KG1 (cell line): ENCODE measurements at places on chromosomes 3 and 15.

- DNase-seq: no peak
These were observed 185.6 kb downstream of the OR4M2 start for GRCh38 chr15:22265970-22266369.

DNA sequence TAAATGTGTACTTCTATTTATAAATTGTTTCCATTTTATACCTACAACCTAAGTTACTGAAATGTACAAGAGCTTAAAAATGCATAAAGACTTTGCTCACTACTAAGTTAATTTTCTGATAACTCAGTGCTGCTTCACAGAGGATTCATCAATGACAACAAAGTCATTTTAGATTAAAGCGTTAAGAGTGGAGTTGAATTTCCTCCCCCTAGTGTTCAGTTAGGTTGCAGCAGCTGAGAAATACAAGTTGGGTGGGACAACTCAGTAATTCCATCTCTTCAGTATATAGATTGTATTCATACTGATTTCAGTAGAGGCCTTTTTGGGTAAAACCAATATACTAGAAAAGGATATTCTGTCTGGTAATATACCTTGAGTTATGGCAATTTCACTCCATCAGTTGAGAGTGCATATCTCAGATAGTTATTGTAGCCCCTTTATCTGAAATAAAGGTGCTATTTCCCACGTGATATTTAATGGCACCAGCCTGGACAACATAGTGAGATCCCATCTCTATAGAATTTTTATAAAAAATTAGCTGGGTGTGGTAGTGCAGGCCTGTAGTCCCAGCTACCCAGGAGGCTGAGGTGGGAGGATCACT lies 6.9 kb upstream of the RPL35A start:
- DNase-seq: no peak

DNA sequence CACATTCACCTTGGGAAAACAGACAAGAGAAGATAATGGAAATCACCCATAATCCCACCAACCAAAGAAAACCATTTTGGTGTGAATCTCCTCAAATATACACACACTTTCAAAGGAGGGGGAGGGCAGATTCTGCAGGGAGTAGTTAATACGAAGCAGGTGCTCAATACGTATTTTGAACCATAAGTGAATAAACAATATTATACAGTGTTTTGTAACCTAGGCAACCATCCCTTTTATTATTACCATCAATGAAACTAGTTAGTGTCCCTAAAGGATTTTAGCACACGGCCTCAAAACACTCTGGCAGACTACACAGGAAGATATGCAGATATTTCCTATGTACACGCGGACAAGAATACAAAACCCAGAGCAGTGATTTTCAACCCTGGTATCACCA lies 6.1 kb downstream of the OSBPL10 start:
- DNase-seq: no peak

GRCh38 chr3:149479621-149480325 lies 5.3 kb downstream of the TM4SF4 start:
- no peak for DNase-seq

DNA sequence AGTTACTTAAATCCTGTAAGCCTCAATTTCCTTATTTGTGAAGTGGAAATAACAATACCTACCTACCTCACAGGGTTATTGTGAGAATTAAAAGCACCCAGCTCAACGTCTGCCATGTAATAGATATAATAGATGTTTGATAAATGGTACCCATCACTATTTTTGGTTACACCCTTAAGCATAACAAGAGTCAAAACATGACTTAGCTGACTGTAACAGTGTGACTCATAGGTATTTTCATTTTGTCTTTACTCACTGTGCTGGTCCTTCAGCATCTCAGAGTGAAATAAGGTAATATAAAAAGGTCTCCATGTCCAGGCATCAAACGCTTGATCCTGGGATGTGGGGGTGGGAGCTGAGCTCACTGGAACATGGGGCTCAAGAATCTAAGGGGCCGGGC lies 3.1 kb downstream of the CPLX3 start:
- DNase-seq: no peak

DNA sequence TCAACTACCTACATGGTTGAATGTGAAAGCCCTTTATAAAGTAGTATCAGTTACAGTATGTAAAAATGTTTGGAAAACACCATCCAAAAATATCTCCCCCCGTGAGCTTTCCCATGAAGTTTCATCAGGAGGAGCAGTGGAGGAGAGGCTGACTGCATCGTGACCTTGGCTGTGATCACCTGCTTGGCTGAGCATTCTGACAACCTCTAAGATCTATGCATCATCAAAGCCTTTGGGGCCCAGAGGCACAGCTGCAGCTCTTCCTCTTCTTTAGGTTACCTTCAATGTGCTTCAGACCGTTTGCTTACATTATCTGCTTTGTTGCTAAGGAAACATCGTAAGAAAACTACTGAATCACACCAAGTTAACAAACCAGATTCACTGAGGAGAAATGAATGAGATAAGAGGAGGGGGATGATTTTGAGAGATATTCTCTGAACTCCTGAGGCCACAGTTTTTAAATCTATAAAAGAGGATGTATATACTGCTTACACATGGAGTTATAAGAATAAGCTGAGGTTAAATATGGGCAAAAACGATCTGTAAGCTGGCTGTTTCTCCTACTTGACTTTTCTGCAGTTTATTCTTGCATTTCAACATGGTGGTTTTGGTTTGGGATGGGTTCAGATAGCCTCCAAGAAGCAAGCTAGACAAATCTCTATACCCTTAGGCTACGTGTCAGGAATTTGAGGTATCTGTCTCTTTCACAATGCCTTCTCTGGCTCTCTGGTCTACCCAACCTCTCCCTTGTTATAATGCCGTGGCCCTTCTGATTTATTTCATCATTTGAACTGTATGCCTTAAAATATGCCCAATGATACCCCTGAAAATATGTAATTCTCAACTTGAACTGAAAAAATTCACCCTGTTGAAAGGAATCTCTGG lies 4.0 kb downstream of the GCSAM start:
- DNase-seq: no peak

DNA sequence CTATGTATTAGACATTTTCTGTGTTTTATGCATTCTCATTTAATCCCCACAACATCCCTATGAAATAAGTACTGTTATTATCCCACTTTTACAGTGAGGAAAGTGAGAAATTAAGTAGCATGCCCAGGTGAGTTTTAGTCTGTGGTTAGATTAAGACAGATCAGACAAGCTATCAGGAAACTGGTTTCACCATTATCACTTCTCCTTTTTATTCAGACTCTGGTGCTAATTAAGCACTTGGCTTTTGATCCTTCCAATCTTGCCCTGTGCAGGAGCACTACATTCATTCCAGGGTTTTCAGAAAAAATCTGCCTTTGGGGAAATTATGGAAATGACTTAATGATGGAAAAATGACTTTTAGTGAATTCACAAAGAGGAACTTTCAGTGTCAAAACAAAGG lies 115.2 kb downstream of the TMEM108 start:
- DNase-seq: no peak

- no peak for DNase-seq
These were observed 161.6 kb downstream of the SQOR start for GRCh38 chr15:45796433-45796832.

- no peak for DNase-seq
These were observed 2.3 kb upstream of the HAPLN3 start for GRCh38 chr15:88897456-88898194.

DNA sequence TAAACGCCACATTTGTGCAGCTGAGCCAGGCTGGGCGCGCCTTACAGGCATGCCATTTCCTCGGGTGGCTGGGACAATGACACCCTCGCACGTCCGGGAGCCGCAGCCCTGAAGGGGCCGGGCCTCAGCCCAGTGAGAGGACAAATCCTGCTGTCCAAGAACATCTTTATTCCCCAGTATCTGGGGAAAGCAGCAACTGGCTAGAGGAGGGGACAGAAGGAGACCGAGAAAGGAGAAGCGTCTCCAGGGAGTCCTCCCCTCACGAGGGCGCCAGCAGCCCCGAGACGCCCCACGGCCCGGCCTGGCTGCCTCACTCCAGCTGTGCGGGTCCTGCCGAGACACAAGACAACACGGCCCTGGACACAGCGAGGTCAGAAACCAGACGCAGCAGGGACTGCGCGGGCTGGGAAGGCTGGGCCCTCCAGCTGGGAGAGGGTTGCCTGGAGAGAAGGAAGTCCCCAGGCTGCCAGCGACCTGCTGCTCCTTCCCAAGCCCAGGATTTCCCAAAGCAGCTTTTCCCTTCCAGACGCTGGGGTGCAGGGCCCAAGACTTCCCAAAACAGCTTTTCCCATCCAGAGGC lies 130.2 kb downstream of the CHSY1 start:
- DNase-seq: peak; percentile 26

GRCh38 chr3:3998140-3998922 lies 199.1 kb downstream of the LRRN1 start:
- DNase-seq: peak; percentile 33

- DNase-seq: no peak
These were observed 178.0 kb downstream of the NSMCE3 start for GRCh38 chr15:29091666-29092065.

- DNase-seq: no peak
These were observed 26.9 kb downstream of the TNK2 start for GRCh38 chr3:195881276-195881988.

DNA sequence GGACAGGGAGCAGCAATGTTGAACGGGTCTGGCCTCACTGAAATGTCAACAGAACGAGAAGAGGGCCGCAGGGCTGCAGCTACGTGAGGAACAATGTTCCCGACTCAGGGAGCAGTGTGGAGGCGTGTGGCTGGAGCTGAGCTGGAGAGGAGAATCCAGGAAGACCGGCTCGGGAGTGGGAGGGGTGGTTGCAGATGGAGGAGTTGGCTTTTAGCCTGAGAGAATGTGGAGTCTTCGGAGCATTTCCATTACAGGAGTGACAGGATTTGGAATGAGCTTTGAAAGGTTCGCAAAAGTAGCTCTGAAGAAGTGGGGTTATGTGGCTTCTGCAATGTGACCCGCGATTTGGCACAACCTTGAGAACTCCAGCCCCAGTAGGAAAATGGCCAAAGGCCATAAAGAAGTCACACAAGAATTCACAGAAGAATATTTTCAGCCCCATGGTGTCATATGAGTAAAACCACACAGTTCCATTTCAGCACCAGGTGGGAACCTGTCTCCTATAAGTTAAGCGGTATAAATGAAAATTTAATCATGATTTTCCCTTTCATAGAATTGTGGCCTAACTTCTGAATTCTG lies 78.8 kb upstream of the NSMCE3 start:
- DNase-seq: no peak

DNA sequence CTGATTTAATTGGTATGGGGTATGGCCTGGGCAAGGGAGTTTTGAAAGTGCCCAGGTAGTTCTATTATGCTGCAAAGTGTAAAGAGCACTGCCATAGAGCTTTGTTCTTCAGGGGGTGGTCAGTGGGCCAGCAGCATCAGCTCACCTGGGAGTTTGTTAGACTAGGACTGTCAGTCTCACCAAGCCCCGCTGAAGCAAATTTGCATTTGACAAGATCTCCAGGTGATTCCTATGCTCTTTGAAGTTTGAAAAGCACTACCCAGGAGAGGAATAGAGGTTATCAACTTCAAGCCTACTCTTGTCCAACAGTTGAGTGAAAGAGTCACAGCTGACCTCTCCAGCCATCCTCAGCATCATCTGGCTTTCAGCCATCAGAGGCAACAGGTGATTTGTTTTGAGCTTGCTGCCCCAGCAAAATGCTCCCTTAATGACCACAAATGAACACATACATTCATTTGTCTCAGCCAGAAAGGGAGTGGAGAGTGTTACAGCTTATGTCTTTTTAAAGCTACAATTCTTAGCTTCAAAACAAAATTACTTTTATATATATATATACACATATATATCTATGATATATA lies 8.0 kb downstream of the ZSCAN2 start:
- no peak for DNase-seq

DNA sequence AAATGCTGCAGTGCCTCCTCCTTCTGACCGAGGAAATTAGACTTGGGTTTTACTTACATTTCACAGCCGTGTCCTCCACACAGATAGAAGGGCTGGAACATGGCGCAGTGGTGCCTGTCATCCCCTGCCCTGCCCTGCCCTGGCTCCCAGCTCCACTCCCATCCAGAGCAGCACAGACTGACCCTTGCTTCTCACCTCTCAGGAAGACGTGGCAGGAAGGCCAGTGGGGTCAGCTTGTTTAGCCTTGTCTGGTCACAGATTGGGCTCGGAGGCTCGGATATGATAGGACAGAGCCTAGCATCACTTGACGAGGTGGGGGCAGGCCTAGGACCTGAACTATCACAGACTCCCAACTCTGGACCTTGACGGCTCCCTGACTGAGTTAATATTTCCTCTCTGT lies 88.5 kb downstream of the LINGO1 start:
- DNase-seq: no peak

- DNase-seq: no peak
These were observed 120.7 kb upstream of the MDFIC2 start for GRCh38 chr3:70433091-70433490.

- DNase-seq: no peak
These were observed 94.3 kb downstream of the RPL39L start for GRCh38 chr3:187044867-187045552.

GRCh38 chr15:37536967-37537605 lies 397.4 kb upstream of the TMCO5A start:
- DNase-seq: no peak

- no peak for DNase-seq
These were observed 63.2 kb downstream of the MEIS2 start for GRCh38 chr15:37037071-37037655.

DNA sequence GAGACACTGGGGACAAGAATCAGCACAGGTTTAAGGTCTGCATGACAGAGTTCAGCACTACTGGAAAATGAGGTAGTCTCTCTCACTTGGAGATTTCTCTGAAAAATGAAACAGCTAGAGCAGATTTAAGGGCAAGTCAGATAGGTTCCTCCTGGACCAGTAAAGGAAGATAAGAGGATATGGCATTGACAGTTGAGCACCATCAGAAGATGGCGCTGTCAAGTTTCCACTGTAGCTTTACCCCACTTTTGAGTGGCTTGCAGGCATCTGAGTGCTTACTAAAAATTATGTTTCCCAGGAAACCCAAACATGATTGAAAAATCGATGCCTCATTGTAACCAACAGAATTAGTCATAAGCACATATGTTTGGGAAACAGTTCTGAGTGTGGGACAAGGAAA lies 407.2 kb upstream of the UBE2E2 start:
- DNase-seq: no peak

- DNase-seq: no peak
These were observed 307.9 kb upstream of the MDFIC2 start for GRCh38 chr3:70620367-70620766.

DNA sequence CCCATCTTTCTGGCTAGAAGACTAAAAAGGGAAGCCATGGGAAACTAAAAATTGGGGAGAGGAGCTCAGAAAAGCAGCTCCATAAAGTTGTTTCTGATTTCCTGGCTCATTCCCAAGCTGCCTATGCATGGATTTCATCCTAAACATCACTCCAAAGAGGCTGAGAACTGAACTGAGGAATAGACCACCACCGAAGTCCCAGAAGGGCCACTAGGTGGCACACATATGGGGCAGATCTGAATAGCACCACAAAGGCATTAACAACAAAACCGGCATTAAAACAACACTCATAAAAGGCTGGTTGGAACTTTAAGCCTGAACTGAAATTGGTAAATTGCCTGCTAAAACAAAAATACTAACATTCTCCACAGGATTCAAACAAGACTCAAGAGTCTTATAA lies 106.3 kb downstream of the PLD1 start:
- peak; percentile 2 for DNase-seq

GRCh38 chr3:169479314-169479939 lies 184.1 kb downstream of the MECOM start:
- no peak for DNase-seq
